ENCODE measurements at places on chromosomes 3 and 15.

GRCh38 chr15:55526559-55527036 lies 18.6 kb upstream of the DNAAF4 start:
- DNase-seq = no peak

DNA sequence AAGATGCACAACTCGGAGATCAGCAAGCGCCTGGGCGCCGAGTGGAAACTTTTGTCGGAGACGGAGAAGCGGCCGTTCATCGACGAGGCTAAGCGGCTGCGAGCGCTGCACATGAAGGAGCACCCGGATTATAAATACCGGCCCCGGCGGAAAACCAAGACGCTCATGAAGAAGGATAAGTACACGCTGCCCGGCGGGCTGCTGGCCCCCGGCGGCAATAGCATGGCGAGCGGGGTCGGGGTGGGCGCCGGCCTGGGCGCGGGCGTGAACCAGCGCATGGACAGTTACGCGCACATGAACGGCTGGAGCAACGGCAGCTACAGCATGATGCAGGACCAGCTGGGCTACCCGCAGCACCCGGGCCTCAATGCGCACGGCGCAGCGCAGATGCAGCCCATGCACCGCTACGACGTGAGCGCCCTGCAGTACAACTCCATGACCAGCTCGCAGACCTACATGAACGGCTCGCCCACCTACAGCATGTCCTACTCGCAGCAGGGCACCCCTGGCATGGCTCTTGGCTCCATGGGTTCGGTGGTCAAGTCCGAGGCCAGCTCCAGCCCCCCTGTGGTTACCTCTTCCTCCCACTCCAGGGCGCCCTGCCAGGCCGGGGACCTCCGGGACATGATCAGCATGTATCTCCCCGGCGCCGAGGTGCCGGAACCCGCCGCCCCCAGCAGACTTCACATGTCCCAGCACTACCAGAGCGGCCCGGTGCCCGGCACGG lies 991 bp downstream of the SOX2 start:
- DNase-seq = no peak

- peak; percentile 25 for DNase-seq
Measured at GRCh38 chr15:101393172-101393571, 96.3 kb downstream of the PCSK6 start.

DNA sequence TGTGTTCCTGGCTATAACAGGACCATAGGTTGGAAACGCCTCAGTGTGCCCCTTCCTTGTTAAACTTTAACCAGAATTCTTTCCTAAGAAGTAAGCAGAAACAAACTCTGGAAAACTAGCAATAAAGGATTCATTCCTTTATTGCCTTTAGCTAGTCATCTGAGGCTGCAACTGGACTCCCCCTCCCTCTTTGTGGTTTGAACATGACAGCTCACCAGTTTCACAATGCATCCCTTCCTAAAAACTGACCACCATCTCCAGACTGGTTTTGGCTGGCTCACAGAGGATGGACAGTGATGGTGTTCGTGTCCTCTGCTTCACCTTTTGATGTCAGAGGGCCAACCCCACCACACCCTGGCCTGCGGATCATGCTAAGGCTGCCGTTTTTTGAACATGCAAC lies 27.9 kb upstream of the TGFBR2 start:
- no peak for DNase-seq

DNA sequence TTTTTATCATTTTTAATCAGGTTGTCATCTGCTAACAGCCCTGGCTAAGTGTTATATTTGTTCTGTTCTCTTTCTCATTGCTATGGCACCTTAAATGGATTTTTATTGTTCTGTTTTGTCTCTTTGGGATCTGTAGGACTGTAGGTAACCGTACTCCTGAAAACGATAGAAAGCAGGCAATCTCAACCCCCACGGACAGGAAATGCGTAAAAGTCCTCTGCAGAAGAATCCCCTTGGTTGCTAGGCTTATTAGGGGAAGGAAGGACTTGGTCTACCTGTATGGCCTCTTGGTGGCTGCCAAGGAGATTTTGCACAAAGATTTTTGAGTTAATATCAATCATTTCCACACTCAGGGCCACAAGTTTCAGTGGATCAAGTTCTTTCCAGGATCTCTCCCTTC lies 571.9 kb upstream of the ZNF385D start:
- DNase-seq = no peak

DNA sequence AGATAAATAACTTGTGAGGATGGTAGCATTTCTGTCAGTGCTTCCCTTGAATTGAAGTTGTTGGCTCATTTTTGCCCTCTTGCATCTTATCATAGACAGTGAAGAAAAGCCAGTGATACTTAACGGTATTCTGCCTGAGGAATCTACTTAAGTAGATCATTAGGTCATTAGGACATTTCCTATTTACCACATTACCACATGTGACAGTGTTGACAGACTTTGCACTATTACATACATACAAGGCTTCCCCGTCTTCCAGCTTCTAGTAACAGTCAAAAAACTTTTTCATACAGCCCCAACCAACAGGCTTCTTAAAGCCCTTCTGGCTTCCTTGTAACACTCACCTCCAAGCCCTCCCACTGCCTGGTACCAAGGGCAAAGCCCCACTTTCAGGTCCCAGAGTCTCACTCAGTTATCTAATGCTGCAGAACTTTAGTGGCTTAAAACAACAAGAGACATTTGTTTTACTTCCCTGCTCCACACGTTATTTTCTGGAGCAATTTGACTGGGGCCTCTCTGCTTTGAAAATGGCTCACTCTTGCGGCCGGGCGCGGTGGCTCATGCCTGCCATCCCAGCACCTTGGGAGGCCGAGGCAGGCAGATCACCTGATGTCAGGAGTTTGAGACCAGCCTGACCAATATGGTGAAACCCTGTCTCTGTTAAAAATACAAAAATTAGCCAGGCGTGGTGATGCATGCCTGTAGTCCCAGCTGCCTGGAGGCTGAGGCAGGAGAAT lies 40.0 kb downstream of the ASB7 start:
- DNase-seq = no peak

GRCh38 chr3:187401856-187402255 lies 33.7 kb downstream of the RTP4 start:
- DNase-seq = no peak

GRCh38 chr3:135368316-135368715 lies 573.3 kb downstream of the EPHB1 start:
- no peak for DNase-seq

DNA sequence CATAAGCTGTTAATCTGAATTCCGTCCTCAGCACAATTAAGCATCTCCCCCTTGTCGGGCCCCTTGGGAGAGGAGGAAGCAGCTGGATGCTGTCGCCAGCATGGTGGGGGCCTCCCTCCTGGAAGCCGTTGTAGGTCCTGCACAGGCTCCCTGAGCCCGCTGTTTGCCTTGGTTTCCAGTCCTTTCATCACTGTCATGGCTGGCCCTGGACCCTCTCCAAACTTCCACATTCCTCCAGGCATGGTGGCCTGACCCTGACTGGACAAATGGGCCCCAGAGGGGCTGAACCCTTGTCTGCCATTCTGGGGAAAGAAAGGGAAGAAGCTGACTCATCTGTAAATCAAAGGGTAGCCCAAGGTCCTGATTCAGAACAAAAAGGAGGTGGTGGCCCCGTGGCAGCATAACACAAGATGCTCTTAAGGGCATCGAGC lies 300.5 kb upstream of the LRRFIP2 start:
- DNase-seq = no peak

- DNase-seq = no peak
Measured at GRCh38 chr15:96422125-96422524, 91.6 kb downstream of the NR2F2 start.

DNA sequence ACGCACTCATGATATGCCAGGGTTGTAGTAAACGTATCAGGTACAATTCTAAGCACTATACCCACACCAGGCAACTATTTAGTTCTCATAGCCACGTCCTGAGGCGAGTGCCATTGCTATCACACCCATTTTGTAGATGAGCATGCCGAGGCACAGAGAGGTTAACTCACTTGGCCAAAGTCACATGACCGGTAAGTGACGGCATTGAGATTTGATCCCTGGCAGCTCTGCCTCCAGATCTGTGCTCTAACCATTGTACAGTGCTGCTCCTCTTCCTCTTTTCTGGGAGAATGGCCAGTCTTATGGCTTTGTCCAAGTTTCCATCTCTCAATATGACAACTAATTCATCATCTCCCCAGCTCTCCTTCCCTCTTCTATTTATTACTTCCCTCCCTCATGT lies 18.9 kb upstream of the ATP2B2 start:
- DNase-seq = peak; percentile 22

All from activated effector memory CD4-positive, alpha-beta T cell treated with anti-CD3 and anti-CD28 coated beads, Interleukin-2, amount 50 U/mL, for 16 hours (primary cell).